ENCODE measurements at places on chromosomes 3 and 15. TPM values are rescaled to one million over a fixed set of nuclear protein-coding genes. Genes with fewer than 3 reads are reported as not detected.

Gene PIGZ
- 0.19 TPM for total RNA-seq

Gene GPR160
- total RNA-seq: 19.5 TPM

Gene MUSTN1
- not detected for total RNA-seq

Gene MYZAP
- total RNA-seq: not detected

Gene CCDC39
- total RNA-seq: not detected

Gene AQP9
- not detected for total RNA-seq

Gene UBA7
- 331 TPM for total RNA-seq

Gene CKMT1B
- total RNA-seq: not detected

Gene ZNF609
- 68.2 TPM for total RNA-seq

Gene CCR8
- total RNA-seq: not detected

Gene WDR5B
- 12.3 TPM for total RNA-seq

Gene GPR149
- total RNA-seq: not detected

Gene GOLGA8S
- total RNA-seq: 0.44 TPM

Gene DHFR2
- 10.8 TPM for total RNA-seq

Gene PLEKHO2
- total RNA-seq: 8.6 TPM

Gene SYNPR
- not detected for total RNA-seq

Gene CCDC33
- not detected for total RNA-seq

Gene CELSR3
- total RNA-seq: 7.9 TPM

Gene DRD3
- not detected for total RNA-seq

Gene TLR9
- total RNA-seq: 2.8 TPM

Gene CADM2
- total RNA-seq: 0.55 TPM

Gene HTR3E
- not detected for total RNA-seq

Gene XCR1
- total RNA-seq: not detected

Gene TP63
- not detected for total RNA-seq
